GF-D8 (cell line): ENCODE measurements at places on chromosomes 16 and 17.

- DNase-seq: no peak
Observed at GRCh38 chr17:57365420-57365819, 109.1 kb downstream of the MSI2 start.

GRCh38 chr16:12573730-12574383 is 229.8 kb downstream of the CPPED1 start:
- peak; percentile 6 for DNase-seq

DNA sequence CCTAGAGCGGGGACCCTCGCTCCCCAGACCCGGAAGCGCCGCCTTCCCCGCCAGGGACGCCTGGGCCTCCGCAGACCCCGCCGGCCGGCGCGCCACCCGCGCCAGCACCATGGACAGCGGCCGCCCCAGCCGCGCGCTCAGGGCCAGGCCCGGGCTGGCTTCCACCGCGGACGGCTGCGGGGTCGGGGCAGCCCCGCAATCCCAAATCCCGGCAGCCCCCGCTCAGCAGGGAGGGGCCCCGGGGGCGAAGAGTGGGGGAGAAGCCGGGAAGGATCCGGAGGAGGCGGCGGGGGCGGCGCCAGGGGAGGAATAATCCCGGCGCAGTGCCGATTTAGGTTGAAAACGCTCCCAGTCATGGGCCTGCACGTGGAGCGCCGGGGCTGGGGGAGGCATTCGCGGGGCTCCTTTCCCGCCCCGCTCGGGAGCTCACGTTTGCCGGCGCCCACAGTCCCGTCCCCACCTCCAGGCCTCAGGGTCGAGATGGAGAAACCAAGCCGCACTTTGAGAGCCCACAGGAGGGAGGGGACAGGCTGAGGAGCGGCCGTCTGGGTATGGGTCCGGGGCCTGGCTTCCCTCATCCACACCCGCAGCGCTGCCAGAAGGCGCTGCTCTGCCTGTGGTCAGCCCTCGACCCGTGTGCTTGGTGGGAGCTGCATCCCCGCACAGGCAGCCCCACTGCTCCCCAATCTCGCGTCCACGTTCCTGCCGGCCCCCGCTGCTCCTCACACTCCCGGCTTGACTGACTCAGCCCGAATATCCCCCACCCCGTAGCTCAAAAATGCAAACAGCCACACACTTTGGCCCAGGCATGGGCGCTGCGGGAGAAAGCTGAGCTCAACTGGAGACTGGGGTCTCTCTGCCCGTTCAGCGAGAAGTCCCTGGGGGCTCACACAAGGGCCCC is 4.7 kb downstream of the FBXL16 start:
- no peak for DNase-seq

- no peak for DNase-seq
Observed at GRCh38 chr17:19770985-19771735, 23.1 kb upstream of the ALDH3A1 start.

- no peak for DNase-seq
Observed at GRCh38 chr16:74667255-74667700, 601 bp upstream of the RFWD3 start.

GRCh38 chr16:88342491-88342890 is 40.3 kb upstream of the ZNF469 start:
- no peak for DNase-seq

- DNase-seq: peak; percentile 77
Observed at GRCh38 chr17:73068322-73069153, 23.9 kb downstream of the SLC39A11 start.

- DNase-seq: no peak
Observed at GRCh38 chr17:30074254-30074653, 42.4 kb upstream of the NSRP1 start.
